H9 (cell line): ENCODE measurements at places on chromosomes 7 and 10.

GRCh38 chr10:5905854-5906507 lies 15.9 kb downstream of the FBH1 start:
- DNase-seq, result no peak

- no peak for DNase-seq
Measured at GRCh38 chr10:35236739-35237138, 99.6 kb upstream of the CCNY start.

DNA sequence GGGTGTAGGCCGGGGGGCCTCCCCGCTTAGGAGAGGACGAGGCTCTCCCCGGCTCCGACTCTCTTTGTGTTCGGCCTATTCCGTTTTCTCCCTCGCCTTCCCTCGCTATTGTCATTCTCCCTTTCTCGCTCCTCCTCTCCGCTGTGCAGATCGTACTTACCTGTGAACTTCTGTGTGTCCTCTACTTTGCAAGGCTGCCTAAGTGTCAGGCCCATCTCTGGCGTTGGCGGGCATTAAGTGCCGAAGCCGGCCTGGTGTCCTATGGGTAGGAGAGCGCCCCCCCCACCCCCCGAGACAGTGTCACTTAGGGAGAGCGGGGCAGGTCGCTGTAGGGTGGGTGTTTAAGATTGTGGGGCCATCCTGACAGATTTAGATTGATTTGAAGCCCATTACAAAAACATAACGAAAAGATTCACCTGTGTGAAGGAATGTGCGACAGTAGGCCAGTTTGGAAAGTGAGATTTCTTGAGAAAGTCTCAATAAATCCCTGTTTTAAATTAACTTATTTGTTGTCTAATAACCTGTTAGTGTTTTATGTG lies 579 bp downstream of the RBM33 start:
- DNase-seq, result peak; percentile 45

GRCh38 chr10:24156686-24157085 lies 52.3 kb upstream of the KIAA1217 start:
- DNase-seq, result no peak

- no peak for DNase-seq
Measured at GRCh38 chr7:47066976-47067614, 514.8 kb downstream of the TNS3 start.

DNA sequence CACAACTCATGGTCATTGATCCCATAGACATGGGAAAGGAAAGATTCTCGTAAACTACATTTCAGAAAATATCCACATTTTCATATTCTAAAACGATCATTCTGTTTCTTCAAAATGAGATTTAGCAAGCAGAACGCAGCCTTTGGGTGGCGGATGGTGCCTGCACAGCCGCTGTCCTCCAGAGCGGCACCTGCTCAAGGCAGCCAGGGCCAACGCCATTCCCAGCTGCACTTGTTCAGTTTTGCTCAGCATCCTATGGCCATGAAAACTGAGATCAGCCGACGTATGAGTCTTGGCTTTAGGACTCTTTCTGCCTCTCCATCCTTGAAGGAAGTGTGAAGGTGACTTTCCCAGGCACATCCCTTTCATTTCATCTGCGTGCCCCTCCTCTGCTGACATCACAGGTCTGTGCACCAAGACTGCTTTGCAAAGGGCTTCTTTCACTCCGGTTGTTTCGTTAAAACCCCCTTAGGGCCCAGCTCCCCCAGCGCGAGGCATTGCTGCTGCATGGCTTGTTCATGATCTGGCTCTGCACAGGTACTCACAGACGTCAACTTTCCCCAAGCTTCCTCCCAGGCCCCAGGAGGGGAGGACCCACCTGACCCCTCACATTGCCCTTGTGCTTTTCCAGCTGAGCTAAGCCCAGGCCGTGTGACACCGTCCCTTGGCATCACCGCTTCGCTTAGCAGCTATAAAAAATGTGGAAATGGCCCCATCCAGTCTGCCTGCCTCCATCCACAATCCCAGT lies 37.2 kb downstream of the TCERG1L start:
- no peak for DNase-seq

GRCh38 chr10:101111547-101111946 lies 19.6 kb upstream of the TLX1 start:
- DNase-seq, result no peak

DNA sequence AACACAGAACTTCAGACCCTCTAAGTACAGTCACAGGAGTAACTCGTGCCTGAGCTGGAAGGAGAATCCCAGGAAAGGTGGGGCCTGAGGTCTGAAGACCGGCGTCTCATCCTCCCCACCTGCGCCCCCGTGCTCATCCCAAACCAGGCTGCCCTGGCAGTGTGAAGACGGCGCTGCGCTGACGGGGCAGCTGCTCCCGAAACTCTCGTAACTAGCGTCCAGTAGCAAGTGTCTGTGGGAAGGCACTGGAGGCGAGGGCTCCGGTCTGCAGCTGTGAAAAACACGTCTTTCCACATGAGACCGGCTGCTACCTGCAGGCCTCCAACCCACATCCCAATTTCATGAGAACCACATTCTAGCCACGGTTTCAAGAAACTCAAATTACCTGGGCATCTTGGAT lies 136.6 kb upstream of the RNF32 start:
- DNase-seq, result no peak

DNA sequence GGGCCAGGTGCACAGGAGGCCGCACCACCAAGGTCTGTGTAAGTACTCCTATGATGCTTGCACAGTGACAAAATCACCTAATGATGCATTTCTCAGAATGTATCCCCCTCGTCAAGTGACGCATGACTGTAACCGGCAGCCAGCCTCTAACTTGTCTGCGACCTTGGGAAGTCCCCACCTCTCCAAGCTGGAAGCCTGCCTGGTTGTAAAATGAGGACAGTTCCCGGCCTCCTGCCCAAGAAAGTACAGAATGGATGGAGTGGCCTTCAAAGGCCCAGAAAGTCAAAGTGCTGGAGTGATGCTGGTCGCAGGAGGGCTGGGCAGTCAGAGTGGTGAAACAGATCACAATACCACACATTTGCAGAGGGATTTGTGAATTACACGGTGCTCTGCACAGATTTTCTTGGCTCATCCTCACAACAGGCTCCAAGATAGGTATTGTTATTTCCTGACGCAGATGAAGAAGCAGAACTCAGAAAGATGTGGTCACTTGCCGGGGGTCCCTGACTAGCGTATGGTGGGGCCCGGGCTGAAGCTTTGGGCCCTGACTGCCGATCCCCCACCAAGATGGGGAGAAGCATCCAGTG lies 22.8 kb downstream of the SPOCK2 start:
- DNase-seq, result no peak

DNA sequence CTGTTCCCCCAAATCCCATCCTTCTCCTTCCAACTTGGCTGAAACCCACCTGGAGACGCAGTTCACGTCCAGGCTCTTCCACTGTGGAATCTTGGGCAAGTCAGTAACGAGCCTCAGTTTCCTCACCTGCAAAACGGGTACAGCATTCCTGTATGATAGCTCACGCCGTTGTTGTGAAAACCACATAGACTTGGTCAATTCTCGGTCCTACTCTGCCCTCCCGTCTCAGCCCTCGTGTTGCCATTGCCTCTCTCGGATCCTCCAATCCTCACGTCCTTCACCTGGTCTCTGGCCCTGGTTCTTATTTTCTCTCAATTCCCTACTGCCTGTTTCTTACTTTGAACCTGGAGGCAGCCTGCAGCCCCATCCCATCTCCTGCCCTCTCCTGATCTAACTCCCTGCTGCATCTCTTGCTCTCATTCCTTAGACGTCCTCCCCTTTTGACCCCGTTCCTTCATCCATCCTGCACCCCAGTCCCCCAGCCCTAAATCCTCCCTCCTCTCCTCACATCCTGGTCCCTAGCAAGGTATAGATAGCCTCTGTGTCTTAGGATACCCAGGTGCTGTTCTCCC lies 2.0 kb upstream of the MUC12 start:
- DNase-seq, result peak; percentile 34

DNA sequence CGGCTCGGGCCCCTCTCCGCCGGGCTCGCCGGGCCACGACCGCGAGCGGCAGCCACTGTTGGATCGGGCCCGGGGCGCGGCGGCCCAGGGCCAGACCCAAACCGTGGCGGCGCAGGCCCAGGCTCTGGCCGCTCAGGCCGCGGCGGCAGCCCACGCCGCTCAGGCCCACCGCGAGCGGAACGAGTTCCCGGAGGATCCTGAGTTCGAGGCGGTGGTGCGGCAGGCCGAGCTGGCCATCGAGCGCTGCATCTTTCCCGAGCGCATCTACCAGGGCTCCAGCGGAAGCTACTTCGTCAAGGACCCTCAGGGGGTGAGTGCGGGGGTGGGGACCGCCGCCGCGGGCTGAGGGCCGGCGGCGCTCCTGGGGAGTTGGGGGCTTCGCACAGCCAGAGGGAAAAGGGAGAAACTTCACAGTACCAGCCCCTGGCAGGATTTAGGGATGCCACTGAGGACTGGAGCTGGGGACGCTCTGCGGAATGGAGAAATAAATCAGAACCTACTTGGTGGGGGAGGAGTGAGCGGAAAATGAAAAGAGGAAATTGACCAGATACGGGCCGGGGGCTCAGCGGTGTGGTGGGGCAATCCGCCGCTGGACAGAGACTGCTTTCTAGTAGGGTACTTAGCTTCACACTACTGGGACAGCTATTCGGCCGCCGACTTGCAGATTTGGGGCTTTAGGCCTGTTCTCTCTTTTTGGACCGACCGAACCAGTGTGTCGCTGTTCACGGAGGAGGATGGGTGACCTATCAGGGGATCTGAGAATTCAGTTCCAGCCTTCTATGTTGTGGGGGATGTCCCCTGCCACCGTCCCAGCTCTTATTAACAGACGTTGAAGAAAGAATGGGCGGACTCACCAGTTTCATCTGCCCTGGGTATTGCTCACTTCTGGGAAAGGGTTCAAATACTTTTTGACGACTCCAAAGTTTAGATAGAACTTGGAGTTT lies 669 bp downstream of the PI4K2A start:
- peak; percentile 56 for DNase-seq

DNA sequence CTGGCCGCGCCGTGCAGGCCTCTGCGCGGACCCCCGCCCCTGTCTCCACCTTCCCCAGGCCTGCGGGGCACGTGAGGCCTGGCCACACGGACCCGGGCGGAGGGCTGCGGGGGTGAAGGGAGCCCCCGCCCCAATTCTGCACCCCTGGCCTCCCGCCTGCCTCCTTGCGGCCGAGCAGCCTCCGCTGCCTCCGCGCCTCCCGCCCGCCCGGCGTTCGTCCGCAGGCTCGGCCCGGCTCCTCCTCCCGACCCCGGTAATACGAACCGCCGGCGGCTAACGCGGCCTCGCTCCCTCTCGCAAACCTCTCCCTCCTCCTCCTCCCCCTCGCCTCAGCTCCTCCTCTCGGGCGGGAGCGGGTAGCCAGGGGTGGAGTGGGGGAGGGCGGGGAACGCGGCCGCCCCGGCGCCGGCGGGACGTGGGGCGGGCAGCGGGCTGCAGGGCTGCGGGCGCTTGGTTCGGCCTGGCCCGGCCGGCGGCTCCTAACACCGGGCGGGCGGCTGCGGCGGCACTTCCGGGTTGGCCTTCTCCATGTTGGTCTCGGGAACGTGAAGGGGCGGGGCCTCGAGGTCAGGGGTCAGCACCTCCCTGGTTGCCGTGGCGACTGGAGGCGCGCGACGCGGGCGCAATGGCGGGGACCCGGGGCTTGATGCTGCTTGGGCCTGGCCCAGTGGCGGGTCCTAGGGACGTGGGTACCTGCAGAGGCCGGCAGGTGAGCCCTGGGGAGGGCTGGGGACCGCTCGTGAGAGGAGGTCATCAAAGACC lies at the start of gene RAB11FIP2:
TSS of gene RAB11FIP2 (minus strand) at position 547 of the 762 bp plus-strand sequence. CDS start 778 bp downstream, outside the sequence.
- peak; percentile 95 for DNase-seq

- DNase-seq, result no peak
Measured at GRCh38 chr7:30893357-30893756, 18.3 kb upstream of the AQP1 start.

DNA sequence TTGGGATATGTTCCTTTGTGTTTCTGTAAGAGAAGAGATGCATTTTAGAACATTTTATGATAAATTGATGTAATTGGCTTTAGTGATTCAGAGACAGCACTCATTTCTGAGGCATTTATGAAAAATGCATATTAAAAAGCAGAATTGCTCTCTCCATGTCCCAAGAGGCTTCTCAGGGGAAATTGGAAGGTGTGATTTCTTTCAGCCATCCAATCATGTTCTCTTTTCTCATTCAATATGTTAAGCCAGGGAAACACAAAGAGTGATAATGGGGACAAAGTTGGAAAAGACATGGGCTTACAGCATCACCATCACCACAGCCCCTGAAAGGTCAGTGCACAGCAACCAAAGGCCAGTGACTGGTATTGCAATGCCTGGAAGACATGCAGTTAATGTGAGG lies 129.9 kb upstream of the COL1A2 start:
- DNase-seq, result no peak

- no peak for DNase-seq
Measured at GRCh38 chr7:111006691-111007090, 84.2 kb upstream of the LRRN3 start.

- no peak for DNase-seq
Measured at GRCh38 chr10:117736655-117737054, 194.1 kb downstream of the EMX2 start.

- DNase-seq, result peak; percentile 67
Measured at GRCh38 chr7:1028775-1029636, 15.3 kb upstream of the GPR146 start.

DNA sequence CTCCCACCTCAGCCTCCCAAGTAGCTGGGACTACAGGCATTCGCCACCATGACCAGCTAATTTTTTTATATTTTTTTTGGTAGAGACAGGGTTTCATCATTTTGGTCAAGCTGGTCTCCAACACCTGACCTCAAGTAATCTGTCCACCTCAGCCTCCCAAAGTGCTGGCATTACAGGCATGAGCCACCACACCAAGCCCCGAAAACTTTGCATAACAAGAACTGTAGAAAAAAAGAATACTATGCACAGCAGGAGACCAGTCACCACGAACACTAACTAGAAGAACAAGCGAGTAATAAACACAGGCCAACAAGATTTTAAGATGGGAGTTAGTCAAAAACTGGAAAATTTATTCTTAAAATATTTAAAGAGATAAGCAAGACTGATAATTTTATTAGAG lies 447.0 kb downstream of the ETV1 start:
- peak; percentile 42 for DNase-seq

DNA sequence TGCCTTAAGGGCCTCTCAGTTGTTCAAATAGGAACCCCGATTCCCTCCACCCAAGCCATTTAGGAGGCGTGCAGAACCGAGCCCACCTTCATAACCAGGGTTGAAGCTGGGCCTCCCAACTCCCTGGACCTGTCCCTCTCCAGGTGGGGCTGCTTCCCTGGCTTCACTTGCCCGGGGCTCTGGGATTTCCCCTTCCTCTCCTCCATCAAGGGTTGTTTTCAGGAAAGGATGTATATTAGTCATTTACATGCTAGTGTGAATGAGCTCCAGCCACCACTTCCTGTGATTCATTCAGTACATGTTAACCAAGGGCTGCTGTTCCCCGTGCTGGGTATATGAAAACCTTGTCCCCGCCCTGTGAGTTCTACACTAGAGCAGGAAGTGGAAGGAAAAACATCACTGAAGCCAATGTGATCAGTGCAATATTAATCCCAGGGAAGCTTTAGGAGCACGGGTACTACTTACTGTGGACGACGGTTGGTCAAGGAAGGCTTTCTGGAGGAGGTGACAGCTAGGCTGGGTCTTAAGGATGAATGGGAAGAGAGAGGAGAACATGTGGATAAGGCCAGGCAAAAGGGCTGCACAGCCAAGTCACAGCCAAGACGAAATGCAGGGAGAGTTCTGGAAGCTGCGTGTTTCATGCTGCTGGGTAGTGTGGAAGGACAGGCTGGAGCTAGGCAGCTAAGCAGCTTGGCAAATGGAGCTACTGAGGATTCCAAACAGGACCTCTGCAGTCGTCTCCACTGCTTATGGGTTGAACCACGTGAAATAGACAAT lies 150.1 kb upstream of the SHH start:
- DNase-seq, result no peak

GRCh38 chr7:30997316-30997715 lies 33.6 kb downstream of the GHRHR start:
- no peak for DNase-seq

- DNase-seq, result no peak
Measured at GRCh38 chr7:41974870-41975557, 262.0 kb downstream of the GLI3 start.

GRCh38 chr10:5633166-5633749 lies 33.1 kb downstream of the ASB13 start:
- DNase-seq, result no peak
